Lung (tissue), 17 donors: ENCODE measurements at places on chromosomes 4 and X. TPM values are rescaled to one million over a fixed set of nuclear protein-coding genes. Genes with fewer than 3 reads are reported as not detected.

UCHL1 gene
- 17.2 TPM for total RNA-seq

SPANXB1 gene
- total RNA-seq, result not detected

TMSB15C gene
- total RNA-seq, result 0.86 TPM

F11 gene
- 2.8 TPM for total RNA-seq

SPANXA2 gene
- total RNA-seq, result not detected

DUX4 gene
- total RNA-seq, result not detected

HTN3 gene
- total RNA-seq, result not detected

SLC38A5 gene
- total RNA-seq, result 15.2 TPM

HPF1 gene
- total RNA-seq, result 18.0 TPM

NXT2 gene
- total RNA-seq, result 16.8 TPM

GPM6B gene
- total RNA-seq, result 18.0 TPM

RHOXF2 gene
- not detected for total RNA-seq

BMP3 gene
- total RNA-seq, result 7.7 TPM

AASDH gene
- total RNA-seq, result 9.0 TPM

PRIMPOL gene
- 11.3 TPM for total RNA-seq

NPY1R gene
- total RNA-seq, result 1.0 TPM

NAA10 gene
- total RNA-seq, result 33.1 TPM

PAGE4 gene
- not detected for total RNA-seq

FRMPD4 gene
- total RNA-seq, result 0.03 TPM

PABPC5 gene
- 0.80 TPM for total RNA-seq

UGT2B11 gene
- total RNA-seq, result not detected

RAB40A gene
- total RNA-seq, result 0.37 TPM

BRS3 gene
- not detected for total RNA-seq

PPEF2 gene
- not detected for total RNA-seq

MAGEB6B gene
- total RNA-seq, result not detected

HSFX3 gene
- not detected for total RNA-seq

RASL11B gene
- total RNA-seq, result 5.7 TPM

RBMX2 gene
- total RNA-seq, result 19.7 TPM

GRIA2 gene
- not detected for total RNA-seq

LINC00632 gene
- 106 TPM for total RNA-seq

SLC26A1 gene
- 0.71 TPM for total RNA-seq

GABRE gene
- 44.5 TPM for total RNA-seq

VCX gene
- total RNA-seq, result not detected

XG gene
- 0.55 TPM for total RNA-seq

CD38 gene
- total RNA-seq, result 8.6 TPM
